ENCODE measurements at places on chromosomes 12 and 14.

DNA sequence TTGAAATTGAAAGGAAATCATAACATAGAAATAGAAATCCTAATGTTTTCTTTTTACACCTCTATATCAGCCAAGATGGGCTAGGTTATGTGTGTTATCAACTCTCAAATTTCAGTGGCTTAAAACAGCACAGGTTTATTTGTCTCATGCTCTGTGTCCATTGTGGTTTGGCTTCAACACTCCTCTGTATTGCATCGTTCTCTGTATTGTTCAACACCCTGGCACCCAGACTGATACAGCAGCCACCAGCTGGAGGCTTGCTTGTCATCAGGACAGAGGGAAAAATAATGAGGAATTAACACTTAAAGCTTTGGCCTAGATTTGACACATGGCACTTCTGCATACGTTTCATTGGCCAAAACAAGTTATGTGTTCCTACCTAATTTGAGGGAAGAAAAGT lies 234.2 kb upstream of the ARHGAP5 start:
- DNase-seq, result no peak

GRCh38 chr14:36583893-36584811 lies 1.7 kb upstream of the NKX2-8 start:
- DNase-seq, result no peak

DNA sequence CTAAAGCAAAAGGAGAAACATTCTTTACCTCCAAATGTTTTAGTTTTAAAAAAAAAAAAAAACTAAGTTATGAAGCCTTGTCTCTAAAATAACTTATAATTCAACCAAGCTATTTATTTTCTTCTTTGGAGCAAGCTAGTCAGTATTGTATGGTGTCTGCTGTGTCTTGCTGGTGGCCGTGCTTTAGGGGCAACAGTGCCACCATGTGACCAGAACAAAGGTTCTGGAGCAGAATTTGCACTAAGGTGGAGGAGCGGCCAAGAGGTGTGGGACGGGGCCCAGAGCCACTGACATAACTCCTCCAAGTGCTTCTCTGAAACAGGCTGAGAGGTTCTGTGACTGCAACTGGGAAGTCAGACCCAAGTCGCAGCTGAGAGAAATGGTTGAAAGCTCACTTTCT lies 4.5 kb downstream of the FICD start:
- no peak for DNase-seq

DNA sequence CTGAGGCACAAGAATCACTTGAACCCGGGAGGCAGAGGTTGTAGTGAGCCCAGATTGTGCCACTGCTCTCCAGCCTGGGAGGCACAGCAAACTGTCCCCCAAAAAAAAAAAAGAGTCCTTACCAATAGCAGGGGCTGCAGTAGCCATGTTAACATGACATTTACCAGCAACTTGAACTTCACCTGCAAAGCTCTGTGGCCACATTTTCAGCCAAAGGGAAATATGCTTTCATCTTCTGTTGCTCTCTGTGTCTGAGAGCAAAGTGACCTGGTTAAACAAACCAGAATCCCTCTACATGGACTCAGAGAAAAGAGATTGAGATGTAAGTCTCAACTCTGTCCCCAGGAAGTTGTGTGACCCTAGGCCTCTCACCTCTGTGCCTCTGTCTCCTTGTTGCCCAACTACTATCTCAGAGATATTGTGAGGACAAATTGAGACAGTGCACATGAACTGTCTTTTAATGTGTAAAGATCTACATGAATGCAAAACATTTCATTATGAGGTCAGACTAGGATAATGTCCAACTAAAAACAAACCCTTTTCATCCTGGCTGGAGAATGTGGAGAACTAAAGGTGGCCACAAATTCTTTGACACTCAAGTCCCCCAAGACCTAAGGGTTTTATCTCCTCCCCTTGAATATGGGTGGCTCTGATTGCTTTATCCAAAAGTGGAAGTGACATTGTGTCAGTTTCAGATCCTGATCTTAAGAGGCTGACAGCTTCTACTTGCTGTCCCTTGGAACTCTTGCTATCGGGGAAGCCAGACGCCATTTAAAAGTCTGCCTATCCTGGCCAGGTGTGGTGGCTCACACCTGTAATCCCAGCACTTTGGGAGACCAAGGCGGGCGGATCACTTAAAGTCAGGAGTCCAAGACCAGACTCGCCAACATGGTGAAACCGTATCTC lies 24.7 kb upstream of the P2RX4 start:
- DNase-seq, result no peak

DNA sequence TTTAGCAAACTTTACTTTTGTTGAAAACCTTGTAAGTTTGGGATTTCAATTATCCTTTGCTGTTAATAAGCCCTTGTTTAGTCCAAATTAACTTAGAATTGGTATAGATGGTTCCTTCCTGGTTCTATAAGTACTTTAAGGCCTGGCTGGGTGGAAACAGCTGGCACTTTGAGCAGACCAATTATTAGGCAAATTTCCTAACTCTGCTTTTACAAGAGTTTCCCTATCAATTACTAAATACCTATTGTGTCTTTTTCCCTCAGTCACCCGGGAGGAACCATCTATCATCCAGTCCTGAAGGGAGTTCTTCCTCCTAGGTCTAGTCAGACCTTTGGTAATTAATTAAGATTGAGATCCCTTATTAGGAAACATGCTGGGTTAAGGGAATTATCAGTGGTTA lies 138.0 kb downstream of the SLC38A6 start:
- DNase-seq, result no peak

- DNase-seq, result no peak
These were observed 166.1 kb downstream of the ADCK1 start for GRCh38 chr14:77965919-77966435.

DNA sequence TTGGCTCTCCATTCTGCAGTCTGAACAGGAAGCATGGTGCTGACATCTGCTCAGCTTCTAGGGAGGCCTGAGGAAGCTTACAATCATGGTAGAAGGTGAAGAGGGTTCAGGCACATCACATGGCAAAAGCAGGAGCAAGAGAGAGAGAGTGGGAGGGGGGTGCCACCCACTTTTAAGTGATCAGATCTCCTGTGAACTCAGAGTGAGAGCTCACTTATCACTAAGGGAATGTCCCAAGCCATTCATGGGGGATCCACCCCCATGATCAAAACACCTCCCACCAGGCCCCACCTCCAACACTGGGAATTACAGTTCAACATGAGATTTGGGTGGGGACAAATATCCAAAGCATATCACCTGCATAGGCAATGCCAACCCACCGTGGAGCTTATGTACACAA lies 9.8 kb upstream of the GNG2 start:
- DNase-seq, result no peak

DNA sequence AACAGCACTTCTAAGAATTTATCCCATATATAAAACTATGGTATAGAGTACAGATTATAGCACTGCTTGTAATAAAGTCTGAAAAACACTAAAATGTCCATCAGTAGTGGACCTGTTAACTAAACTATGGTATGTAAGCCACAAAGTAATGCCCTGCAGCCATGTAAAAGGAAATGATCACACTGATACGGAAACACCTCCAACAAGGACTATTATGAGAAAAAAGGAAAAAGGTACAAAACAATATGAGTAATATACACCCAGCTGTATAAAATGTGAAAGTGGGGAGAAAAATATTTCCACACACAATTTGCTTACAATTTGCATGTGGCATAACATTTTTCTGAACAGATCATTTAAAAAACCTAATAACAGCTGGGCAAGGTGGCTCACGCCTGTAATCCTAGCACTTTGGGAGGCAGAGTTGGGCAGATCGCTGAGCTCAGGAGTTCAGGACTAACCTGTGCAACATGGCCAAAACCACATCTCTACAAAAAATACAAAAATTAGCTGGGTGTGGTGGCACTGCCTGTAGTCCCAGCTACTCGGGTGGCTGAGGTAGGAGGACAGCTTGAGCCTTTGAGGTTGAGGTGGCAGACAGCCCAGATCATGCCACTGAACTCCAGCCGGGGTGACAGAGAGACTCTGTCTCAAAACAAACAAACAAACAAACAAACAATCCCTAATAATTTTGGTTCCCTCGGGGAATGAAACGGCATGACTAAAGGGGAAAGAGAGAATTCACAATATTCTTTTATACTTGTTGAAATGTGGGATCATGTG lies 250.5 kb downstream of the MED13L start:
- DNase-seq, result no peak

GRCh38 chr12:5433081-5433844 lies 1.4 kb downstream of the NTF3 start:
- DNase-seq, result no peak

- no peak for DNase-seq
These were observed 296.2 kb upstream of the FLRT2 start for GRCh38 chr14:85233756-85234155.

GRCh38 chr12:77571768-77572167 lies 258.9 kb upstream of the NAV3 start:
- no peak for DNase-seq

All from stimulated activated CD4-positive, alpha-beta T cell treated with anti-CD3 and anti-CD28 coated beads, TNF-alpha, amount 100 ng/mL, for 24 hours (primary cell).